Fibroblast of villous mesenchyme (primary cell): ENCODE measurements at places on chromosomes 1 and 21.

DNA sequence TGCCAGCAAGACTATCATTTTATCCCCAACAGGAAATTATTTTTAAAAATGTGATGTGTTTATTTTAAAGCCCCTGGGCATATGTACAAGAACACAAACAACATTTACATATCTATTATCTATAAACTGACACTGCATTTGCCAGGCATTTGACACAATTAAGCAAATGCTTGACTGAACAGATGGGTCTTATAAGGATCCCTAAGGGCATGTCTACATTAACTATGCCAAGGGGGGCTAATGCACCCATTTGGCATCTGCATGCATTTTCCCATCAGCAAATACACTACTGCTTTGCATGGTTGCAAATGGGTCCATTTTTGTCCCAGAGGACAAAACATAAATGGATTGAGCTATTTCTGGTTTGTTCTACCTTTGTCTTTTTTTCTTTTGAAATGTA is 884.8 kb upstream of the B3GALT2 start:
- no peak for DNase-seq

- DNase-seq = no peak
Observed at GRCh38 chr1:166950156-166950555, 25.2 kb downstream of the ILDR2 start.

DNA sequence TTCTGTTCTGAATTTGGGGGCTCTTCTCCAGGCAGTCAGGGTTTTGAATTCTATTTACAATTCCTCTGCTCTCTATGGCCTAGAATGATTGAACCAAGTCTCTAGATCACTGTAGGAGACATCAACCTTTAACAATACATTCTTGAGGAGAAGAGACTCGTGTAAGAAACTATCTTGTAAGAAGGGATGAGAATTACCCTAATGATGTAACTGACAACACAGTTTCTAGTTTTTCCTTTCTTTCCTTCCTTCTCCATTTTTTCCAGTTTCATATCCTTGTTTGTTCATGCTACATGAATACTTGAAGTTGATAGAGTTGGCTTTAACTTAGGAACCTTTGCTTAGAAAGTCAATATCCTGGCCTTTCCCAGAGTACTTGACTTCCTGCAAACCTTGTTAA is 1.3 kb upstream of the ATP1A1 start:
- DNase-seq = no peak

GRCh38 chr1:6269720-6270400 is 9.0 kb upstream of the GPR153 start:
- DNase-seq = no peak

- peak; percentile 41 for DNase-seq
Observed at GRCh38 chr1:226406401-226406881, 1.5 kb downstream of the PARP1 start.

- DNase-seq = no peak
Observed at GRCh38 chr21:28938726-28939125, 54.0 kb downstream of the LTN1 start.

DNA sequence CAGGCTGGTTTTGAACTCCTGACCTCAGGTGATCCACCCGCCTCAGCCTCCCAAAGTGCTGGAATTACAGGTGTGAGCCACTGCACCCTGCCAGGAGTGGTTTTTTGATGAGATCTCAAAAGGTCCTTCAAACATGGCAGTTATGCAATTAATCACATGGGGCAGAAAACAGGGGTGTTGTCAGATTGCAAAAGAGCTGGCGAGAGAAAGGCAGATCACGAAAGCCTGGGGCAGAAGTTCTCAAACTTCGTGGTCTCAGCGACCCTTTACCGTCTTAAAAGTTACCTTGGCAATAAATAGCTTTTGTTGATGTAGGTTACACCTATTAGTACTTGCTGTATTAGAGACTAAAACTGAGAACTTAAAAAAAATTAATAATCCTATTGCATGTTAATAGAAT is 16.1 kb downstream of the CNR2 start:
- DNase-seq = peak; percentile 11

DNA sequence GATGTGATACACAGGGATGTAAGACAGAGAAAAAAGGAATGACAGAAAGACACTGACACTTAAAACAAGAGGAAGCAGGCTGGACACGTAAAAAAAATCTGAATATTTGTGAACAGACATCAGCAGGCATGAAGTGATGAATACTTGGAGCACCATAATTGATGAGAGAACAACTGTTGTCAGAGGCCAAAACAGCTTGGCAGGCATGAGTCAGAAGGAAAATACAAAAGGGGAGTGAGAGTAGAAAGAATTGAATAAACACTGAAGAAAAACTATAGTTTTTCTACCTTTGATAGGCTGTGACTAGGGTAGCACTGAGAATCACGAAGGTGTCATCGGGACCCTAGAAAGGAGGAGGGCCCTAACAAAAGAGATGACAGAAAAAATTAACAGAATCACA is 21.6 kb upstream of the GUCA2A start:
- no peak for DNase-seq

DNA sequence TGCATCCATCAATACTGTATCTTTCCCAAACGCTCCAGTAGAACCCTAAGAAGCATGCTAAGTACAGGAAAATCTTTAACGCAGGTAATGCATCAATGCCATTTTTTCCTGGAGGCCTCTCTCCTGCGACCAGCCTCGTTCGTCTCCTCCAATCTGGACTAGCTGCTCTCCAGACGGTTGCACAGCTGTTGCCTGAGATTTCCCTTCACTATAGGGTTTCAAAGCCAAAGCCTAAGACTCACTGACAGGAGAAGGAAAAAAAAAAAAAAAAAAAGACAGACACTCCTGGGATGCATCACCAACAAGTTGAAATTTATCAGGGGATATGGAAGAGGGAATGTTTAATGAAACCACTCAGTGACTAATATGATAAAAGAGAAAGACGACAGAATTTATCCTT is 93.0 kb downstream of the APP start:
- DNase-seq = peak; percentile 77

GRCh38 chr1:52706941-52707926 is 9.1 kb upstream of the COA7 start:
- DNase-seq = peak; percentile 31

DNA sequence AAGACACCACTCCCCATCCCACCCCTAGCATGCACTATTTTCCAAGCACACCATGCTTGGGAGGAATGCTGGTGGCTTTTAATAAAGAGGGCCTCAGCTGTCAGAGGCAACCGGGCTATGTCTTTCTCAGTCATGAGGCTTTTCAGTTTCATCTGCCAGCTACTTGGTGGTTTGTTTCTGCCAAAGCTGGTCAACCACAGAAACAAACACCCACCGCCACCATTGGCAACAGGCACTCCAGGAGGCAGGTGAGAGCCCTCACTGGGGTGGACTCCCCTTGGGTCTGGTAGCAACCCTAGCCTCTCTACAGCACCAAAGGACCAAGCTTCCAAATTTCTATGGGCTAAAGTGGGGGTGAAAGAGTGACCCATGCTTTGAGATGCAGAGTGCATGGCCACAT is 54.3 kb upstream of the CD1D start:
- DNase-seq = no peak

GRCh38 chr1:30962609-30963508 is 54.3 kb upstream of the SDC3 start:
- DNase-seq = peak; percentile 75

GRCh38 chr1:52368383-52369172 is 2.6 kb upstream of the CC2D1B start:
- DNase-seq = peak; percentile 40

DNA sequence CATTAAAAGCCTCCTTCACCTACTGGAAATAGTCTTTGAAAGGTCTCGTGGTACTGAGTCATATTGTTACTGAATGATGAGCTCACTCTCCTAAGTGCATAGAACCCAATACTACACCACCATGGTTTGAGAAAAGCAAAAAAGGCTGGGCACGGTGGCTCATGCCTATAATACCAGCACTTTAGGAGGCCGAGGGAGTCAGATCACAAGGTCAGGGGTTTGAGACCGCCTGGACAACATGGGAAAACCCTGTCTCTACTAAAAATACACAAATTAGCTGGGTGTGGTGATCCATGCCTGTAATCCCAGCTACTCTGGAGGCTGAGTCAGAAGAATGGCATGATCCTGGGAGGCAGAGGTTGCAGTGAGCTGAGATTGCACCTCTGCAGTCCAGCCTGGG is 3.3 kb upstream of the HNRNPCL1 start:
- DNase-seq = no peak

GRCh38 chr1:8213676-8214075 is 104.2 kb upstream of the SLC45A1 start:
- peak; percentile 23 for DNase-seq

DNA sequence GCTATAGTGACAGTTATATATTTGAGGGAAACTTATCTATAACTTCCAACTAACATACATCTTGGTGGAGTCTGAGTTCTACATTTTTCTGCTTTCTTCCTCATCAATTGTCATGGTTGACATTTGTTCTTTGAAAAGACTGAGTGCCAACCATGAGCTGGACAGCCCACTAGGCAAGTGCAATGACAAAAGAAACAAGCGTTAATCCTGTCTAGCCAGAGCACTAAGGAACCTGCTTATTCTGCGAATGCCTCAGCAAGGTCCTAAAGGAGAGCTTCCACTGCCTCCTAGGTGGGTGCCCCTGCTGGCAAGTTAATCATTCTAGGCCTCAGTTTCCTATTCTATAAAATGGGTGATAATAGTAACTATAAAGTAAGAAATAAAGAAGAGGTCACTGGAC is 44.8 kb downstream of the IRF2BP2 start:
- no peak for DNase-seq

GRCh38 chr1:29801561-29801973 is 565.2 kb downstream of the PTPRU start:
- DNase-seq = no peak

DNA sequence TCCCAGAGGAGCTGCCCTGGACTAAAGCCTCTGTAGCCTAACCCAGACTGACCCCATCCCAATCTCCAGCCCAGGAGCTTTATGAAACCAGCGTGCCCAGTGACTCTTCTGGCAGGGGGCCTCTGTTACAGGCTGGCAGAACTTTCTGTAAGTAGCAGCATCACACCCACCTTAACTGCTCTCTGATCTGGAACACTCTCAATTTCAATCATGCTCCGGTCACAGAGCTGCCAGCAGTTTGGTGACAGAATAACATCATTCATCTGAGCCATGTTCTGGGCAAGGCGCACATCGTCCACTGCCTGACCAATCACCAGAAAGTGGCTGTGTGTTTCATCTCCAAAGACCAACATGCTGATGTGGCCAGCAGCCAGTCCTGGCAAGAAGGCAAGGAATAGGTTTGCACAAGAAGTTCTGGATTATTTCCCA is 14.7 kb downstream of the ADCY10 start:
- DNase-seq = no peak

DNA sequence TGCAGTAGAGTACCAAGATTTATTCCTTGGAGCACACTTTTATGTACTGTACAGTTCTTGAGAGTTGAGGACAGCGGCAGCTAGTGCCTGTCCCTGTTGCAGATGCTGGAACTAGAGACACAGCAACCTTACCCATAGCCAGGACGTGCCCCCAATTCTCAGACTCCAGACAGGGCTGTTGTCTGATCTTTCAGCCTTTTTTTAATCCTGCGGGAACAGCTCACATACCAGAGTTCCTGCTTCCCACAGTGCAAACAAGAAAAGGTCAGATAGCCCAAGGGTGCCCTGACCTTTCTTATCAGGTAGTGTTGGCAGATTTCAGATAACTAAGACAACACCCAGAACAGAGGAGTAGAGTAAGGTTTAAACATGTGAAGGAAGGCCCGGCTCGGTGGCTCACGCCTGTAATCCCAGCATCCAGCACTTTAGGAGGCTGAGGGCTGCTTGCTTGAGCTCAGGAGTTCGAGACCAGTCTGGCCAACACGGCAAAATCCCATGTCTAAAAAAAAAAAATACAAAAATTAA is 78.5 kb downstream of the DOP1B start:
- DNase-seq = peak; percentile 95

GRCh38 chr1:53092659-53093450 is 30.8 kb downstream of the PODN start:
- DNase-seq = no peak

DNA sequence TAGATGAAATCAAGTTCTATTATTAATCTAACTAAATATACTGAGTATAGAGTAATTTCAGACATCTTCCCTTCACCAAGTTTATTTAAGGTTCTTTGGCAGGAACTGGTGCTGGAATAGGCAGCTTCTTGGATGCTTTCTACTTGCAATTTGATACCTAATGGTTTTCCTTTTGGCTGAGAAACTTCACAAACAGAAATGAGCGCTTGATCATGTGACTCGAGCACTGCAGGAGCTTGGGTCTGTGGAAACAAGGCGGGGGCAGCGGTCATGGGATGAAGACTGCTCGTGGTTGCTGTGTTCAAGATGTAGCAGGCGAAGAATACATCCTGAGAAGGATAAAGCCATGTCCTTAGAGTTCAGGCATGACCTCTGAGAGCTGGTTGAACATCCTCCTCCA is 136.8 kb downstream of the PTPRC start:
- peak; percentile 24 for DNase-seq

GRCh38 chr21:45818276-45818903 is 163.2 kb upstream of the COL6A1 start:
- peak; percentile 89 for DNase-seq

GRCh38 chr1:51301152-51301843 is 29.1 kb downstream of the TTC39A start:
- DNase-seq = no peak

- no peak for DNase-seq
Observed at GRCh38 chr1:118563981-118564951, 379.2 kb upstream of the SPAG17 start.

DNA sequence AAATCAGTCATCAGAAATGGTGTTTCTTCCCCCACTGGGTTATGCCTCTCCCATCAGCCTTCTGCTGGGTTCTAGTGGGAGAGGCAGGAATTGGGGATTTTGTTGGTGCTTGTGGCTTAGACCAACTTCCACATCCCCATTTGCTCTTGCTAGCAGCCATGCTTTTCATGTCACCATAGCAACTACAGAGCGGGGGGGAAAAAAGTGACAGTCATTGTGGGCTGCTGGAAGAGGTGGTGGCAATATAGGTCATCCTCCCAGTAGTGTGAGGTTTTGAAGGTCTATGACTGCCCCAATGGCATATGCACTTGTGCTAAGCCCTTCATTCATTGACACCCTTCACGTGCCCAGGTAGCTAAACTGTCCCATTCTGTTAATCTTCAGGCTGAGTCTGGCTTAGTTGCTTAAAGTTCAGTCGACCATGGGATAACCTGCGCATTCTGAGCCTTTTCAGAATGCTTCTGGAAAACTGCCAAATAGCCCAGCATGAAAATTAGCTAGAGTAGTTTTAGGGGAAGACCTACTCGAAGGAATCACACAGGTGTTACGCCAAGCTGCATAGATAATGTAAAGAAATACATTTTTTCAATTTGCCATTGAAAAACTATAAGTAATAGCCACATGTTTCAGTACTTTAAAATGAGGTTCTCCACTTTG is 53.7 kb upstream of the ZNF326 start:
- DNase-seq = no peak

GRCh38 chr21:44485254-44485793 is 30.0 kb downstream of the LRRC3 start:
- DNase-seq = peak; percentile 6

- DNase-seq = no peak
Observed at GRCh38 chr1:154998201-154998780, 4.3 kb upstream of the ZBTB7B start.

GRCh38 chr1:60280819-60281218 is 207.2 kb upstream of the C1orf87 start:
- DNase-seq = no peak
